ENCODE measurements at places on chromosomes 5 and 9.

DNA sequence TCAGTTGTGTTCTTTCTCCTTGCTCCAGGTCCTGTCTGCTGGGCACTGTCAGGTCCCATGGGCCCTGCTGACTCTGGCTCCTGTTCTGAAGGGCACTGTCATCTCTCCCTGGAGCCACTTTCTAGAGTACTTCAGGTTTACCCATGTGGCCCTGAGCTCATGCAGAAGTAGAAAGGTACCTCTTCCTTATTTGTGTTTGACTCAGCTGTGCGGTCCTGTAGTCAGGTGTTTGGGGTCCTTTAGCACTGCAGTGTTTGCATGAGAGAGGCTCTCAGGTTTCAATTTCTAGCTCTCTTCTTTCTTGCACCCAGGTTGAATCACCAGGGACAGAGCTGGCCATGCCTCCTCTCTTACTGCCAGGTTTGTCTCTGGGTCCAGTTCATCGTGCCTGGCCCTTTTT is 71.5 kb downstream of the HSPA4 start:
- DNase-seq, result no peak

- no peak for DNase-seq
Measured at GRCh38 chr5:178801021-178801420, 58.7 kb upstream of the ZNF354B start.

GRCh38 chr5:151023047-151023615 is 2.7 kb downstream of the GPX3 start:
- DNase-seq, result peak; percentile 71

DNA sequence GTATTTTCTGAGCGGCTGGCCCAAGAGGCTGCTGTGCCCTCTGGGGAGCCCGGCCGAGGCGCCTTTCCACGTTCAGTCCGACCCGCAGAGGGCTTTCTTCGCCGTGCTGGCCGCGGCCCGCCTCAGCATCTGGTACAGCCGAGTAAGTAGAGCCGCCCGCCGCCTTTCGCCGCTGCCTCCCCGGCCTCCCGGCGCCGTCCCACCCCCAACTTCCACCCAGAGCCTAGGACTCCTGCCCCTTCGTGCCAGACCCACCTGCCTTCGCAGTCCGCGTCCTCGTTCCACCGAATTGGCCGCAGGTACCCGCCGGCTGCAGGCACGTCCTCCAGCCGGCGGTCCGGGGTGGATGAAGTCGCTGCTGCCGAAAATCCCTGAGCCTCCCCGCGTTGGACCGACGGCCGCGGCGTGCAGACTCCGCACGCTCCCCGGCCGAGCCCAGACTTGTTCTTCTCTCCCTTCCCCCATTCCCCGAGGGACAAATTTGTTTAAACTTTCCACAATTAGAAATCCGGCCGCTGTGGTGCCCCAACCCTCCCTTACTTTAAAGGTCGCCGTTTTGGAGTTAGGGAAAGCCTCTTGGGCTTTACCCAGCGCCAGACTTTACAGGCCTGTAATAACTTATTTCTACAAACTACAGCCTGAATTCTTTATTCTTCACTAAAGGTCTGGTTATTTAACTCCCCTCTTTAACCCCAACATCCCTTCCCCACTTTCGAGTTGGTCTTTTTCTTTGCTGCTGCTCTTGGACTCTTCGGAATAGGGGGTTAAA is 589 bp downstream of the RIC1 start:
- peak; percentile 73 for DNase-seq

DNA sequence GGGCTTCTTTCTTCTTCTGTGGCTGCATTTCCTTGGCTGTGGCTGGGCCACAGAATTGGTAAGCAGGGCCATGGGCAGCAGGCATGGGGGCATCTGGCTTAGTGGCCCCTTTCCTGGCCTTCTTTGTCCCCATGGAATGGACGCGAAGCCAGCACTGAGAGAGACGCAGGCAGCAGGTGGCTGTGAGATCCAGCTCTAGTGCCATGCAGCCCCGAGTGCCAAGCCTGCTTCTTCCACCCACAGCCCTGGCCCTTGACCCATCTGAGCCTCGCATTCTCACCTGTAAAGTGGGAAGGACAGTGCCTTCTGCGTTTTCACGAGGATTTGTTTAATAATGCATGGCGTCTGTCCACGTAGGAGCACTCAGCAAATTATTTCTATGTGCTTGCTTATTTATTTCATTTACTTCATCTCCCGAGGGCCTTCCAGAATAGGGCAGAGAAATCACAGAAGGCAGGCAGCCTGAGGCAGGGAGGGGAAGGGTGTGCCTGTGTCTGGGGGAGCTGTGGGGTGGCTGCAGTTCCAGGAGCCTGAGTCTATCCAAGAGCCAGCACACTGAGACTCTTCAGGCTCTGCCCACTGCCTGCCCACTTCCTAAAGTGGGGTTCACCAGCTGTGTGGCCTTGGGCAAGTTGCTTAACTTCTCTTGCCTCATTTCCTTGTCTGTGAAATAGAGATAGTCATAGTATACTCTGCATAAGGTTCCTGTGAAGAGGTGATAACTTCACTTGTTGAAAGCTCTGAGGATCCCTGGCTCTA is 55.2 kb downstream of the NTNG2 start:
- no peak for DNase-seq

DNA sequence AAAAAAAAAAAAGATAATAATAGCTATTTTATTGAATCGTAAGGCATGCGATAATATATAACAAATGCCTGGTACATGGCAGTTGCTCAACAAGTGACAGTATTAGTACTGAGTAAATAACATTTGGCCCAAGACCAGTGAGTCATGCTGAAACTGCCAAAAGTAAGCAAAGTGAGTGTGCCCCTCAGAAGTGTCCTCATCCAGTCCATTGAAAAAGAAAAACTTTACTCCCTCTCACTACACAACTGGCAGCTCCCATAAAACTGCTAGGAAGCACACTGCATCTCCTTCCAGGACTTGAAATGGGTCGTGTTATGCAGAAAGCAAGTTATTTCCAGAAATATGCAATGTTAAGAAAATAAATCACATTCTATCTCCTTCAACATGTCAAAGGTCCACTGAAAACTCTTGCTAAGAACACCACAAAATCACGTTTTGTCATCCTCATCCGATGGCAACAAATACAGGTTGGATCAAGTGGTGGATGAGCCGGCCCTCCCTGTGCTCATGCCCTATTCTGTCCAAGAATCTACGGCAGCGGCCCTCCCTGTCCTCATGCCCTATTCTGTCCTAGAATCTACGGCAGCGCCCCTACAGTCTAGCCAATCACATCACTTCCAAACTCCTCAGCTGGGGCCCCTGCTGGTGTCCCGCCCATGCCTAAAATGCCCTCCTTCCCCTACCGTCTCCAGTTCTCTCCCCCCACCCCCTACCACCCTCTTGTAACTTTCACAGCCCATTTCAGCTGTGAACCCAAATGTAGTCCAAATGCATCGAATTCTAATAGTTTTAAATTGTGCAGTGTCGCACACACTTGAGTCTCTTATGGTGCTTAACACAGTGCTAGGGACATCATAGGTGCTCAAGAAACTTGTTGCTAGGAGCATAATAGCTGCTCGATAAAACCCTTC is 12.5 kb downstream of the PTCH1 start:
- DNase-seq, result no peak

DNA sequence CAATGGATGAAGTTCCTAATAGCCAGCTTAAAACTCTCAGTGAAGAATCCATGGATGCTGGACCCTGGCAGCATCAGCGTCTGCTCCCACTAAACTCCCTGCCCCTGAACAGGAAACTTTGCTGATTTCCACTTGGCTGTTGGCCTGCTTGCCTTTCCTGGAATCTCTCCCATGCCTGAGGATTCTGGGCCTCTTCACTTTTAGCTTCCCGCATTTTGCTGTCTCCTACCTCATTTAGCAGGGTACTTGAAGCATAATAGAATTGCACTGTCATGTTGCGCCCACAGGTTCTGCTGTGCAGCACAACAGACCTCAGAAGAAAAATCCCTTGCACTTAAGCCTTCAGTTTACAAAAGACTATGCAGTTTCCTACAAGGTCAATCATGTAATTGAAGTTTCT is 127.6 kb downstream of the DROSHA start:
- DNase-seq, result no peak

DNA sequence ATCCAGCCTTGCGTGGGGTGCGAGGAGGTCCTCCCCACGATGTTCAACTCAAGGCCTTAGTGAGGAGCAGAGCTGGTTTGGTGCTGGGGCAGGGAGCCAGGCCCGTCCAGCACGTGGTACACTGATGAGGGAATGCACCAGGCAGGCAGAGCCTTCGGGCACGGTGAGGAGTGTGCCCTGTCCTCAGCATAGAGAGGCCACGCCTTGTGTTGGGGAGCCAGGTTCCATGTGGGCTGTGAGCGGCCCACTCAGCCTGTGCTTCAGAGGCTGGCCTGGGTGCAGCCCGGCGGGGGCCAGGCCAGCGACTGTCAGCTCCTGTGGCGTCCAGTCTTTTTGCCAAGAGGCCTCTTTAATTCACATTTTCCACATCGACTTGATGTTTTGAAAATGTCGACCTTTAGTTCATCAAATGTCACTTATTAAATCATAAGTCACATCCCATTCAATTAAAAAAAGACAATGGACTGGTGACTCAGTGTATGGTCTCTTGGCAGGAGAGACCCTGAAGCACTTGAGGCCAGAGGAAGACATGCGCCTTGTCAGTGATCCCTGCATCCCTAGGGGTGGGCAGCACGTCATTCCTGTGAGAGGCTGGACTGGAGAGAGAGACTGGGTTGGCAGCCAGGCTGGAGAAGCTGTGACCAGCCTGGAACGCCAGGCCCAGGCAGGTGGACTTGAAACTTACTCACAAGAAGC is 21.7 kb downstream of the ERGIC1 start:
- DNase-seq, result peak; percentile 56

- no peak for DNase-seq
Measured at GRCh38 chr9:93500571-93501298, 47.4 kb upstream of the FAM120AOS start.

- no peak for DNase-seq
Measured at GRCh38 chr5:31823472-31823871, 184.5 kb downstream of the PDZD2 start.

DNA sequence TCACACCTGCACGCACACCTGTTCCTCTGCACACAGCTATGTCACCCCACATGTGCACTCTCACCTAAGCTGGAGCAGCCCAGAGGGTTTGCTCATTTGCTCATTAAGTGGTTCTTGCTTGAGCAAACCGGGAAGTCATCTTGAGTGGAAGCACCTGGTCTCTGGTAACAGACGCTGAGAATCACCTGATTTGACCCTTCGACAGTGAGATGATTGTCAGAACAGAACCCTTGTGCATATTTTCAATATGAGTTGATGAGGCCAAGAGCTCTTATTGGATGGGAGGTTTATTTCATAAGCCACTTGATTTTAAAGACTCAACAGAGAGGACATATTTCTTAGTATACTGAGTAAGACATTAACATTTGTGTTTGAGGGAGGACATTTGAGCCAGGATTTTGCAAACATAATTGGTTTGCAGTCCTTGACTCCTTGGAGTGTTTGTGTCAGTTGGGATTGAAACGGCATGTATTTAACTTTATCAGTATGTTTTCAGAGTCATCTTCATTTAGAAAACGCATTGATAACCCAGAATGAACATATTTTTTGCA is 22.1 kb upstream of the LPCAT1 start:
- no peak for DNase-seq

DNA sequence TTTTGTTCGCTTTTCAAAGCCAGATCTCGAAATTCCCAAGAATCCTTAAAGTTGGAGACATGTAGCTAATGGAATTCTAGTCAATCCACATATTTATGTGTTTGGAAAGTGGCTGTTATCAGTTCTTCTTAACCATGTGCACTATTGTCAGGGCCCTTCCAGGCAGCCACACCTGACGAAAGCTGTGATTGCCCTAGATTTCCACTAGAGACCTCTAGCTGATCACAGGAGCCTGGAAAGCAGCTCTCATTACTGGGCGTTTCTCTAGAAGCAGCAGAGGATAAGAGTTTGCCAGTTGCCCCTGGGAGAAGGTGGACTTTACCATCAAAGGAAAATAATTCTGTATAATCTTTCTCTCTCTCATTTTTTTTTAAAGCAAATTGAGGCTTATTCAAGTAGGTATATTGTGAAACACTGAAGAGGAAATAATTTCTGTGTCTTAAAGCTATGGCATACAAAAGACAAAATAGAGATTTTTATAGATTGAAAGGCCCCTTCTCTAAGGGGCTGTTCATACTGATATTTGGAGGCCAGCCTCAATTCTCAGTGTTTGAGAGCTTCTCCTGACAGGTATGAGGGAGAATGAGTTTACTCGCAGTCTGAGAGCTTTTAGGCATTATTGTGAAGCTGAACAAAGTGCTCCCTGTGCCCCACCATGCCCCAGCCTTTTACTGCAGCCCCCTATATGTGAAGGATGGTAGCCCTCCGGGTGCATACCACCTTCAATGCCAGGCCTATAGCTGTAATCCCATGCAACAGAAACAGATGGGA is 405.4 kb upstream of the ACTBL2 start:
- peak; percentile 28 for DNase-seq

GRCh38 chr5:76947082-76947503 is 5.8 kb upstream of the CRHBP start:
- no peak for DNase-seq

DNA sequence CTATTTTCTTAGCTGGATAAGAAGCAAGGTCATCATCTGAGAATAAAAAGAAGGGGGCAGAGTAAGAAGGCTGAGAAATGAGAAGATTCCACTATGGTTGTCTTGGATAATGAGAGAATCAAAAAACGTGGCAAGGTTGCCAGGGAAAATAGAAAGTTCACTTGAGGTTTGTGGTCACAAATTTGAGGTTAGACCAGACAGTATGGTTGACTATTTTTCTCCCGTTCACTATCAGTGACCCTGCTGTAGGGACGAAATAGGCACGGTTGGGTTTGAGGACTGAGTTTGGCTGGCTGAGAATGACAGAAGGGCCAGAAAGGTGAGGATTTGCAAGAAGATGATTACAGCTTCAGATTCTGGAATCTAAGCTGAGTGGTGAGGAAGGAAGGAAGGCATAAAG is 266.0 kb upstream of the ZNF462 start:
- no peak for DNase-seq

DNA sequence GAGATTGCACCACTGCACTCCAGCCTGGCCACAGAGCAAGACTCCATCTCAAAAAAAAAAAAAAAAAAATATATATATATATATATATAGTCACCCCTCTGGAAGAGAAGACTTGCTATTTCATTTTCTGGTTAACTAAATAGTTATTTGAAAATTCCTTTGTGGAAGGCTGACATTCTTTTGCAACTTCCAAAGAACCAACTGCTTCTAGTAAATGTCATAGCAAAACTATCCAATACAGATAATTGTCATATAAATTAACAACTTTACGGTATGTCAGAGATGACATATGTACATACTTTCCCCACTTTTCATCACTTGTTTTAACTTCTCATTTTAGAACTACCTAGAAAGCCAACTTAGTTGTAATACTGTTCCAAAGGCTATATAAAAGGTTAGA is 50.9 kb downstream of the PRUNE2 start:
- no peak for DNase-seq

GRCh38 chr9:76206821-76207220 is 187.4 kb downstream of the RFK start:
- no peak for DNase-seq

GRCh38 chr9:105401651-105402050 is 46.2 kb upstream of the FSD1L start:
- no peak for DNase-seq

- DNase-seq, result no peak
Measured at GRCh38 chr9:131728961-131729360, 10.9 kb downstream of the RAPGEF1 start.

GRCh38 chr9:127960410-127961154 is 20.2 kb downstream of the EEIG1 start:
- DNase-seq, result no peak

GRCh38 chr5:154301726-154302125 is 111.2 kb downstream of the GALNT10 start:
- no peak for DNase-seq

GRCh38 chr9:4982721-4983482 is 2.2 kb upstream of the JAK2 start:
- no peak for DNase-seq
